AG04449 (cell line): ENCODE measurements at places on chromosomes 4 and X.

DNA sequence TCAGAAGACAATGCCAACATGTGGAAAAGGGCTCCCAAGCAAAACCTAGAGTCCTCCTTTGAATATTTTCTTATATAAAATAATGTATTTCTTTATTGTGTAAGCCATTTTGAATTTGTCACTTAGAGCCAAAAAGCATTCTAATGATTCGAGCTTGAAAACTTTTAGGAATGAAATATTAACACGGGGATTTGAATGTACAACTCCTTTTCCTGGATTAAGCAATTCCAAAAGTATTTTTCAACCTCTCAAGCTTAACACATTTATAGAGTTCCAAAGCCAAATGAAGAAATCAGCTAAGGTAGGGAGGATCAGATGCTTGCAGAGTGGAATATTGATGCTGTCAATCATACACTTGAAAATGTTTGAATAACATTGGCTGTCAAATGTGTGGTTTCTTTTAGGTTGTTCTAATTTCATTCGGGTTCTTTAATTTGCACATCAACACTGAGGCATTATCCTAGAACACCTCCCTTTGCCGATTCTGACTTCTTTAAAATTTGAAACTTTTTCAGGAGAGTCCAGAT is 67.2 kb upstream of the ETNPPL start:
- no peak for DNase-seq

DNA sequence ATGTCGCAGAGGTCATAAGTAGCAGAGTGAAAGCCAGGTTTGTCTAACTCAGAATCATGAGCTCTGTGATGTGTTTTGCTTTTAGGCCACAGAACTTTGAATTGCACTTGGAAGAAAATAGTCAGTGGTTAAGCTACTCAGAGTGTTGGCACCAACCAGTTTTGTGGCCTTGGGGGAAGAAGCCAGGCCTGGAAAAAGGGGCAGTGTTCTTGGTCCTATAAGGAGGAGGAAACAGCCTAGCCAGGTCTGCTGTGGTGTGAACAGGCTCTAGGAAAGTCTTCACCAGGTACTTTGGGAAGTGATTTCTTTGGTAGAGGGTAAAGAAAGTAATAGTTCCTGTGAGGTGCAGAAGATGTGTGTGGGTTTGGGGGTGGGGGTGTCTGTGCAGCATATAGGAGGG is 49.2 kb downstream of the FHIP1A start:
- DNase-seq, result no peak

DNA sequence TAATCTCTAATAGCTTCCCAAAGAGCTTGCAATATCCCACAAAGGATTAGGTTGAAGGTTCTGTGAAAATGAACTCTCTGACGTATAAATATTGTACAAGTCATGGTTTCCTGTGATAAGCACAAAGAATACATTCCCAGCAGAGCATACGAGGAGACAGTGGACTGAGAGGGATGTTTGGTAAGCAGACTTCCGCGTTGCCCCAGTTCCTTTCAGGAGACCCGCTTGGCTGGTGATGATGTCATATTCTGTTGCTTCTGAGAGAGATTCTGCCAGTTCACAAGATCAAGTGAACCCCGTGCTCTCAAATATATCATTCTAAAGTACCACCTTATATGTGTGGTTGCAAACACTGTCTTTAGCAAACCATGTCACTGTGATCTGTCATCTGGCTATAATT is 323.9 kb upstream of the CASK start:
- DNase-seq, result no peak

- DNase-seq, result no peak
Measured at GRCh38 chr4:159416996-159417395, 314.1 kb downstream of the RAPGEF2 start.

- no peak for DNase-seq
Measured at GRCh38 chrX:110678591-110678990, 117.0 kb downstream of the CHRDL1 start.

GRCh38 chr4:7458066-7458425 is 23.3 kb upstream of the PSAPL1 start:
- DNase-seq, result no peak

GRCh38 chr4:143348233-143349077 is 11.8 kb downstream of the GAB1 start:
- no peak for DNase-seq

- DNase-seq, result no peak
Measured at GRCh38 chr4:41339812-41340809, 83.4 kb downstream of the UCHL1 start.

GRCh38 chr4:64022560-64022959 is 386.7 kb downstream of the TECRL start:
- no peak for DNase-seq

DNA sequence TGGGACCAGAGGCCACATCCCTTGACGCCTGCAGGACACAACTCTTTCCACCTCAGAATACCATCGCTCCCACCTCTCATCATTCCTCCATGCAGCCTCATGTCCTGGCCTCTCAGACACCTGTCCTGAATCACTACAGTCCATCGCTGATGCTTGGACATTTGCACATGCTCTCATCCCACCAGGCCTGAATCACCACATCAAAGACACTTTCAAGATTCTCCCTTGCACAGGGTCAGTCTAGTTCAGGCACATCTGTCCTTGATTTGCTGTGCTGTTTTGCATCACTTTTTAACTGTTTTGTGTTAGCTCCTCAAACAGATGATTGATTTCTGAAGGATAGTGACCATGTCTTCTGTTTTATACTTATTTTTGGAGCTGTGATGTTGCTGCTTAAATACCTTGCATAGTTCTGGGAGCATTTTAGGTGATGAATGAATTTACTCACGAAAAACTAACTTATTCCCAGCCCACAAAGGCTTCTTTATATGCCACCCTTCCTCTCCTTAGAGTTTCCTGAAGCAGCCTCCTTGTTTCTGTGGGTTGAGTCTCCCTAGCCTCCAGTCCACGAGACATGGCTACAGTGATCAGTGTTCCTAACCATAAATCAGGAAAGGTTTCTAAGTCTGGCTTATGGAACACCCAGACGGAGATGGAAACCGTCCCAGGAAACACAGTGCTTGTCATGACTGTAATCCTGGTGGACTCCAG is 2.6 kb downstream of the FAM114A1 start:
- no peak for DNase-seq

DNA sequence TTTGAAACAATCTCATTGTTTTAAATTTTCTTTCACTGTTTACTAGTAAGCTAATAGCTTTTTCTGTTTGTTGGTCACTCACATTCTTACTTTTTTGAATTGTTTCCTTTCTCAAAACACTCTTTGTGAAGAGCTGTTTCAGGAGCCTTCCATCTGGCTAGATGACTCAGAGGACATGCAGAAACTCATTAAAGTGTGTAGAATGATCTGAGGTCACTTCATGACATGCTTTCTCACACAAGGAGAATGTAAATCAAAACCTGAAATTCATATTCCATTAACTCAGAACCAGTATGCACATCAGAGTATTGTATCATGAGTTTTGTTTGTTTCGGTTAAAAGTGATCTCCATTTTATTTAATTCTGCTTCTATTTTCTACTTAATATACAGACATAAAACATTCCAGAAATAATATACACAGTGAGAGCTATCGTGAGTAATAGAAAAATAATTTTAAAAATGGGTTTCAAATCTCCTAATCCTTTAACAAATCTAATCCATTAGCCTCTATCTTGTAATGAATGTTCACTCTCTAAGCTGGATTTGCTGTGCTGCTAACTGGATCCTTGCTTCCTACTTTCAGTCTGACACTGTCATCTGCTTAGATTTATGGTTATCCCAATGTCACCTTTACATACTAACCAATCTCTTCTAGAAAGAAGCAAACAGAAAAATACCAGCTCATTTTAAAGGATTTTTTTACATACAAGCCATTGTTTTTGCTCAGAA is 449.6 kb downstream of the FSTL5 start:
- peak; percentile 53 for DNase-seq

- DNase-seq, result peak; percentile 83
Measured at GRCh38 chr4:53321151-53321983, 44.5 kb downstream of the SCFD2 start.

DNA sequence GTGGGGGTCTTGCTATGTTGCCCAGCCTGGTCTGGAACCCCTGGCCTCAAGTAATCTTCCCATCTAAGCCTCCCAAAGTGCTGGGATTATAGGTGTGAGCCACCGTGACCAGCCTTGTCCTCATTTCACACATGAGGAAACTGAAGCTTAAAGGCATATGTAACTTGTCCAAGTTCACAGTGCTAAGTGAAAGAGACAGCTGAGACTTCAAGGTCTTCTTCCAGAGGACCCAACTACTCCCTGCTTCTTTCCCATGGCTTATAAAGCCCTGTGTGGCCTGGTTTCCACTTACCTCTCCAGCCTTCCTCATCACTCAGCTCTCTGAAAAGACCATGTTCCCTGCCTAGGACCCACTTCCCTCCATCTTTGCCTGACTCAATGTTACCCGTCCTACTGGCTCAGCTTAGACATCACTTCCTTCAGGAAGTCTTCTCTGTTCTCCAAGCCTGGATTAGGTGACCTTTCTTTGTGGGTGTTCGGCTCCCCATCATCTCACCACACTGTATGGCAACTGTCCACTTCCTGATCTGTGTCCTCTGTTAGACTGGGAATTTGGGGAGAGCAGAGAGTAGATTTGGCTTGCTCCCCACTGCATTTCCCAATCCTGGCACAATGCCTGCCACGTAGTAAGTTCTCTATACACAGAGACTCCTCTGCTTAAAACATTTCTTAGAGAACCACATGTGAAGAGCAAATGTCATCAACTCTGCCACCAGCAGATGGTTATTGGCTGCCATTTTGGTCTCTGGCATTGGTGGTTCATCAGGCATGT is 30.4 kb upstream of the LAMP2 start:
- DNase-seq, result no peak

DNA sequence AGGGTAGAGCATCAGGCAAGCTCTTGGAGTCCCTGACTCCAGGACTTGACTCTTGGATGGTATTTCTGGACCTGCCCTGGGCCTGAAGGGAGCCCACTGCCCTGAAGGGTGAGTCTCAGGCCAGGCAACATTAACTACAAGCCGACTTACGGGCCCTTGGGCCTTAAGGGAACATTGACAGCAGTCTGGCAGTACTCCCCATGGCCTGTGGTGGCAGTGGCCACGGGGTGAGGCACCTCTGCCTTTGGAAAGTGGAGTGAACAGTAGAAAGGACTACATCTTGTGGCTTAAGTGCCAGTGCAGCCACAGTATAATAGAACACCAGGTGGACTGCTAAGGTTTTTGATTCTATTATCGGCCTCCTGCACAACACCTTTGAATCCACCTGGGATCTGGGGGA is 36.3 kb downstream of the SH3BGRL start:
- no peak for DNase-seq

DNA sequence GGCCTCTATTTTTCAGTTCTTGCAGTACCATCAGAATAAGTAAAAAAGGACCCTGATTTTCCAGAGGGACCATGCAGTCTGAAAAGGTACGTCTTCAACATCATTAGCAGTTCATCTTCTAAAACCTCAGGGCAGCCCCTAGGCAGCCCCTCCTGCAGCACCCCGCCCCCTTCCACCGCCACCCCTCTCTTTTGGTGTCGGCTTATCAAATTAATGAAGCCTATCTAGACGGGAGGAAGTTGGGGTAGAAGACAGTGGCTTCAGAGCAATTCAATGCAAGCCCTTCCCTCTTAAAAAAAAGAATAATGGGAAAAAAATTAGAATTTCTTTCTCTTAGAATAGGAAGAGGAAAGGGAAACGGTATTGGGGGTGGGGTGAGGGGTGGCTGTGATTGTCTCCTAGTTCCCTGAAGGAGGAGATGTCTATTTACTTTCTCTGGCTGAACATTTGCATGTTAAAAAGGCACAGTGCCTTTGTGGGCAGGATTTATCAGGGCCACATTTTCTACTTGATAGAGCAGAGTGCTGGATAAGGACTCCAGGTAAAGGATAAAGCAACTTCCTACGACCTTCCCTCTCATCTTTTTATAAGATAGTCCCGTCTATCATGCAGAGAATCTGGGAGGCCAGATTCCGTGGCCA is 159.4 kb downstream of the MGST2 start:
- no peak for DNase-seq

DNA sequence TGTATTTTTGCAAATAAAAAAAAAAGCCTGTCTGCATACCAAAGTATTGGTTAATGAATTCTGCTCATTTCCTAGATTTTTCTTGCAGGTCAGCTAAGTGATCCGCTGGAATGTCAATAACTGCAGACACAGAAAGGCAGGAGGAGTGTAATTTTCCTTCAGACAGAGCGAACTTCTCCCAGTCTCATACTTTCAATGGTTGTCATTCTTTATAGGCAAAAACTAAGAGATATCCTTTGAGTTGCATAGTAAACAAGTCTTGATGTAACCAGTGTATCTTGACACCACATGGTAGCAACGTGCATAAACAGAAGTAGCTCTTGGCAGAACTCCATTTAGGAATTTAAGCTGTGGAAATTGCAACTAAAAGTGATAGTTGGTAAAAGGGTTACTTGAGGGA is 8.2 kb downstream of the CAPN6 start:
- peak; percentile 4 for DNase-seq

DNA sequence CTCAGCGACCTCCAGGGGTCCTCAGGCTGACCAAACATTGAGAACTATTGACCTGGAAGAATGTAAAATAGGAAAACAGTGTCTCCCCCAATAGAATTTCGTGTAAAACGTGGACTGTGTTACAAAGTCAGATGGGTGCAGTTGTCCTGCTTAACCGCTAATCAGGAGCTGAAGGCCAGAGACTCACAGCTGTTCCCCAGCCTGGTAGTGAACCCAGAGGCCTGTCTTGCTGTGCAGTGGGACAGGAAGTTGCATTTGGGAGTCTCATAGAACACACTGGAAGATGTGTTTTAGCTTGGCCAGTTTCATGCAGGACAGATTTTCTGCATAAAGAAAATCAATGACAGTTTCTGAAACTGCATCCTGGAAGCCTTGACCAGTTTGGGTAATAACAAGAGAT is 151.5 kb downstream of the PTTG2 start:
- no peak for DNase-seq

- no peak for DNase-seq
Measured at GRCh38 chr4:40118861-40119260, 62.2 kb downstream of the N4BP2 start.

DNA sequence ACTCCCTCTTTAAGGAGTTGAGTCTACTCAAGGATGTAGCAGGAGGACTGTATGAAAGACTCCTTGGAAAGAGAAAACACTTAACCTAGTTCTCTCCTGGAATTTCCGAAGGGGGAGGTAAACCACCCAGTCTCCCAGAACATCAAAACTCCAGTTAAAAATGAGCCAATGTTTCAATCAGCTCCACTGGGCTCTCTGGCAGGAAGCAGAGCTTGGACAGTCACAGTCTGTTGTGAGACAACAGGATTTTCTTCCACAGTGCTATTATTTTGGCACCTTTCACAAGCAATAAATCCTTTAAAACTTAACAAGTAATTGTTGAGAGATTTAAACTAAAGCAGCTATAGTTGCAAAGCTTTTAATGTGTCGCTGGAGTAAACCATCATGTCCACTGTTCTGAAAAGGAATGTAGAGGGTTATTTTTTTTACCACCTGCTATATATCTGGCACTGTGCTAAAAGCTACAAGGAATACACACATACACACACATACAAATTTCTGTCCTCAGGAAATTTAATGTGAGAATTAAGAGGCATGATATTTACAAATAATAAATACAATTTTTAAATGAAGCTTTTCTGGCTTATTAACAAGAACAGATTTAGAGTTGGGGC is 229.2 kb upstream of the INTU start:
- DNase-seq, result no peak

- no peak for DNase-seq
Measured at GRCh38 chrX:7154041-7154597, 6.2 kb upstream of the PUDP start.

GRCh38 chrX:12434493-12434892 is 296.2 kb downstream of the FRMPD4 start:
- no peak for DNase-seq

GRCh38 chrX:44025555-44025954 is 52.4 kb upstream of the NDP start:
- DNase-seq, result no peak

GRCh38 chr4:22473268-22473667 is 42.6 kb downstream of the ADGRA3 start:
- DNase-seq, result peak; percentile 46
